Osteoblast (primary cell): ENCODE measurements at places on chromosomes 12 and 14. TPM values are rescaled to one million over a fixed set of nuclear protein-coding genes. Genes with fewer than 3 reads are reported as not detected.

Gene KRT78
- not detected in 2 replicates for total RNA-seq

Gene CLBA1
- 11.5 and 12.3 TPM in 2 replicates for total RNA-seq

Gene FLRT2
- 39.1 and 46.3 TPM in 2 replicates for total RNA-seq

Gene FIGNL2
- total RNA-seq: 0.29 and 0.36 TPM in 2 replicates

Gene SCARB1
- total RNA-seq: 9.4 and 10.9 TPM in 2 replicates

Gene CINP
- total RNA-seq: 31.8 and 49.2 TPM in 2 replicates

Gene LRTM2
- not detected in 2 replicates for total RNA-seq

GRCh38 chr14:70789361-70789760 is 20.0 kb downstream of the MAP3K9 start:
- DNase-seq: no peak

- peak; percentile 99 for DNase-seq
Measured at GRCh38 chr14:64540208-64541202, at the start of gene HSPA2. TSS of gene HSPA2 (plus strand) at chr14:64540741. CDS start at chr14:64540850, 109 bp downstream.

DNA sequence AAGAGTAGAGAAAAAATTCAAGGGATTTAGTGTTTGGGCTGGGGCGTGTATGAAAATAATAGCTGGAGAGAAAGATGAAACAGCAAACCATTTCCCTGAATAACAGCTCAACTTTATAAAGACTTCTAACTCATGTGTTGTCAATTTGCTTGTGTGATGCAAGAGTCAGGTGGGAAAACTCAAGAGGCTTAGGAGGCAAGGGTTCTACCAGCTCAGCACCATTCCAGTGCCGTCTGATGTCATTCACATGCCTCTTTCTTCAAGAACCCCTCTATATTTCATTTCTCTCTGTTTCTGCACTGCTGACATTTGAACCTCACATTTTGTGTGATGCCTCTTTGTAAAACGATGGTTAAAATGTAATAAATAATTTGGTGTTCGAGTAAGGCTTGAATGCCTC is 192.2 kb downstream of the PRKD1 start:
- DNase-seq: no peak

- peak; percentile 90 for DNase-seq
Measured at GRCh38 chr14:52950410-52950897, 396 bp downstream of the FERMT2 start.

DNA sequence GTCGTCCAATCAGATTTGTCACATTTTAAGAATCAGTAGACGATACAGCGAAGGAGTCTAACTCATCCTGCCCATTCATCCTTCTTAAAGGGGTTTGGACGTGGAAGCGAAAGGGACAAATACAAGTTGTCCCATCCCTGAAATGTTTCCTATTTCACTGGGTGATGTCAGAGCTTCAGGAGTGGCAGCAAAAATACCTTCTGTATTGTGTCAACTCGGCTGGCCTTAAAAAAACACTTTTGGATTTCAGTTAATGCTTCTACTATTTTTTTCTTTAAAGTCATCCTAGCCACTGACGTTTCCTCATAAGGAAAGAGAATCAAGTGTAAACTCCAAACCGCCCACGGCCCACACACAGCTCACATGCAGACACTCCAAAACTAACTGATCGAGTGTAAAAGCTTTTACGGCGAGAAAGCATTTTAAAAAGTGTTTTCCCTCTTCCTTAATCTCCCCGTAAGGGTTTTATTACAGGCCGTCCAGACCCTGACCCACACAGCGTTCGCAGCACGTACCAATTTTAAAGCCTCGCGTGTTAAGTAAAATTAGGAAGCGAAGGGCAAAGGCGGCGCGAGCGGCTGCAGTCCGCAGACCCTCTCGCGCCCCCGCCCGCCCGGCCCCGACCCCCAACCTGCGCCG is 593 bp downstream of the CFL2 start:
- peak; percentile 91 for DNase-seq

GRCh38 chr14:88791629-88792472 is 902 bp downstream of the EML5 start:
- peak; percentile 65 for DNase-seq

DNA sequence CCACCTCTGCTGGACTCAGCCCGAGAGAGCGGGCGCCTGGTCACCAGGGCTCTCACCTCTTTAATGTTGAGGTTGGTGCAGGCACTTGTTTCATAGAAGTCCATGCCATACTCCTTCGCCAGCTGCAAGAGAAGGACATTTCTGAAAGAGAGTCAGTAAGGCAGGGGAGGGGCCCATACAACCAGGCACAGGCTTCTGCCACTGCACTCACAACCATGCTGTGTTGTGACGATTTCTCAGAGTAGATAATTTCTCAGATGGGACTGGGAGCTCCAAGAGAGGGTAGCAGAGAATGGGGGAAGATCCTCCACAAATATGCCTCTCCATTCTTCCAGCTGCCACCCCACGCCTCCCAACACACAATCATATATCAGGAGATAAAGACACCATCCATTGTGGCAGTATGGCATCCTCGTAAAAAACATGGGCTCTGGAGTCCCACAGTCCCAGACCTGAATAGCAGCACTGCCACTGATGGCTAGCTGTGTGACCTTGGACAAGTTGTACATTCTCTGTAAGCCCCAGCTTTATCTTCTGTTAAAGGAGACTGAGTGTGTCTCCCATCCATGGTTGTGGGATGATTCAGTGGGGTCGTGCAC is 6.2 kb upstream of the GPX2 start:
- DNase-seq: no peak

DNA sequence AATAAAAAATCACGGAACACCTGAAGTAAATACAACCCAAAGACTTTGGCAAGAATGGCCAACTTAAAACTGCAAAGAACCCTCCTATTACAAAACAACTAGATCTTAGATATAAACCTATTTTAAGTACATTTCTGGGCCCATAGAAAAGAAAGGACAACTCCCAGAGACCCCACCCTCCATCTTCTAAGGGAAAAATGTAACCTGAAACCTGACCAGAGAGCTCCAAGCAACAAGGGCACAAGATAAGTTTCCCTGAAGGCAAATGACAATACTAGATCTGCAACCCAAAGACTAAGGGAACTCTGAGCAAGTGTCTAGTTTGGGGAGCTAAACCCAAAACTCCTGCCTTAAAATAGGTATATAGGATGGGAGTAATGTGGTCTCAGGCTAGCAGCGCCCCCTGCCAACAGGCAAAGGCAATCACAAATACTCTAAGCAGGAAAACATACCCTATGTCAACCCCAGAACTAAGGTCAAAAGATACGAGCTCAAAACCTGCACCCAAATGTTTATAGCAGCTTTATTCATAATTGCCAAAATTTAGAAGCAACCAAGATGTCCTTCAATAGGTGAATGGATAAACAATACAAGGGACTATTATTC is 218.9 kb downstream of the ITPR2 start:
- DNase-seq: peak; percentile 15

- no peak for DNase-seq
Measured at GRCh38 chr14:56949828-56950227, 139.5 kb upstream of the OTX2 start.

- no peak for DNase-seq
Measured at GRCh38 chr14:20223410-20223809, at the start of gene OR11H6. TSS of gene OR11H6 (plus strand) at chr14:20223710. CDS start at chr14:20223710, 0 bp downstream.
